Cardiac ventricle fibroblast (primary cell): ENCODE measurements at places on chromosomes 16 and 17. TPM values are rescaled to one million over a fixed set of nuclear protein-coding genes. Genes with fewer than 3 reads are reported as not detected.

The SBK1 gene
- total RNA-seq = not detected in 2 replicates

The ICAM2 gene
- 12.2 and 17.6 TPM in 2 replicates for total RNA-seq

The SLC22A31 gene
- 0.29 and 1.7 TPM in 2 replicates for total RNA-seq

The CMTM2 gene
- total RNA-seq = not detected in 2 replicates

The KRTAP9-2 gene
- not detected in 2 replicates for total RNA-seq

The PERCC1 gene
- total RNA-seq = not detected in 2 replicates

The OTOP2 gene
- not detected in 2 replicates for total RNA-seq

The ZPBP2 gene
- total RNA-seq = not detected in 2 replicates

The SEPTIN1 gene
- total RNA-seq = 0.50 TPM in 1 of 2 replicates, not detected in the other

The MYL4 gene
- 0.37 TPM in 1 of 2 replicates, not detected in the other for total RNA-seq

The SPIRE2 gene
- total RNA-seq = 2.3 and 4.4 TPM in 2 replicates

The WIPI1 gene
- total RNA-seq = 92.4 and 128 TPM in 2 replicates

The EMC6 gene
- 4.7 and 8.5 TPM in 2 replicates for total RNA-seq

The RAB11FIP4 gene
- total RNA-seq = 0.34 and 0.75 TPM in 2 replicates

The STRADA gene
- total RNA-seq = 12.0 and 14.9 TPM in 2 replicates

The GPATCH8 gene
- 14.7 and 15.0 TPM in 2 replicates for total RNA-seq

The ADGRG1 gene
- total RNA-seq = 1.7 and 5.0 TPM in 2 replicates

The RPGRIP1L gene
- 7.6 and 12.3 TPM in 2 replicates for total RNA-seq

The CLEC18A gene
- 0.24 and 0.25 TPM in 2 replicates for total RNA-seq

The E4F1 gene
- 15.9 and 20.5 TPM in 2 replicates for total RNA-seq

The GINS2 gene
- total RNA-seq = 0.31 and 0.64 TPM in 2 replicates

The MT4 gene
- total RNA-seq = not detected in 2 replicates

The SRSF1 gene
- total RNA-seq = 98.4 and 117 TPM in 2 replicates

The TLCD3B gene
- not detected in 2 replicates for total RNA-seq

The IRX3 gene
- 7.0 and 16.8 TPM in 2 replicates for total RNA-seq
